ENCODE measurements at places on chromosomes 4 and X.
A peak's percentile ranks its signal among the peaks of the same experiment; 100 is the strongest.

DNA sequence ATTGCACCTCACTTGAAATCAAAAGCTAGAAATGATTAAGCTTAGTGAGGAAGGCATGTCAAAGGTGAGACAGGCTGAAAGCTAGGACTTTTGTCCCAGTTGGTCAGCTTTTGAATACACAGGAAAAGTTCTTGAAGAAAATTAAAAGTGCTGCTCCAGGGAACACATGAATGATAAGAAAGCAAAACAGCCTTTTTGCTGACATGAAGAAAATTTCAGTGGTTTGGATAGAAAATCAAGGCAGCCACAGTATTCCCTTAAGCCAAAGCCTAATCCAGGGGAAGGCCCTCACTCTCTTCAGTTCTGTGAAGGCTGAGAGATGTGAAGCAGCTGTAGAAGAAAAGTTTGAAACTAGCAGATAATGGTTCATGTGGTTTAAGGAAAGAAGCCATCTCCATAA, 150.8 kb downstream of the ADGRL3 start:
- no peaks in the 10 kb centered on the region for H3K27me3 ChIP-seq
- no peak overlapping the region for H3K4me3 ChIP-seq
- DNase-seq: no peak

DNA sequence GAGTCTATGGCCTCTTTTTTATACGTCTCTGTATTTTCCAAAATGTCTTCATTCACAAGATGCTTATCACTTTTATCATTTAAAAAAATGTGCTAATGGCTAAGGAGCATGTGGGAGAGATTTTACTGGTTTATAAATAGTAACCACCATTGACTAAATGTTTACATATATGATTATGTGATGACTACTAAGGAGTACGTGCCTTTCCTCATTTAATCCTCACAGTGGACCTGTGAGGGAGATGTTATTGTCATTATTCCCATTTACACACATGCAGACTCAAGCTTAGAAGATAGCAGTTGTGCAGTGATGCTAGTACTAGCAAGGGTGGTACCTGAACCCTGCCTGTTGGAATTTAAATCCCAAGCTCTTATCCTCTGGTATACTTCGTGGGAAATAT, 2.4 kb downstream of the SRD5A3 start:
- H3K27me3 ChIP-seq: no peaks in the 10 kb centered on the region
- no peaks in the 10 kb centered on the region for H3K36me3 ChIP-seq
- 0 out of 2 replicates have a peak, but pooled peaks cover 4% of the 10 kb centered on the region for H3K4me1 ChIP-seq
- no peak overlapping the region for H3K27ac ChIP-seq
- DNase-seq: no peak

DNA sequence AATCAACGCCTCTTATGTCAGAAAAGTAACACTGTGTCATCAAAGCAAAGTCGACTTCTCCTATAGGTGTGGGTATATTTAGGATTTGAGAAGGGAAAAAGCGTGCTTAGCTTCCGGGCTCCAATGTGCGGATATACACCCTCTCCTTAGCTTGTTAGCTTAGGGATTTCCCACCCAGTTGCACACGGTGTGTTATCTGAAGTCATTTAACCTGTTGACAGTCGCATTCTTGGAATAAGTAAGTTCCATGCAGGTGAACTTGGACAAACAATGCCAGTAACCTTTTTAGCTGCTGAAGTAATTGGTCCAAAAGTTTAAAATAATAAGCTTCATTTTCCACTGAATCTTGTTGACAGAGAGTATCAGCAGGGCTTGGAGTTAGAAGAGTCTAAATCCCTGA, 113.7 kb downstream of the SHROOM3 start:
- H3K27me3 ChIP-seq: no peaks in the 10 kb centered on the region
- no peak overlapping the region for H3K27ac ChIP-seq
- no peaks in the 10 kb centered on the region for H3K36me3 ChIP-seq
- no peak overlapping the region for H3K4me3 ChIP-seq
- H3K4me1 ChIP-seq: peaks cover 8% of the 10 kb centered on the region
- no peak for DNase-seq

DNA sequence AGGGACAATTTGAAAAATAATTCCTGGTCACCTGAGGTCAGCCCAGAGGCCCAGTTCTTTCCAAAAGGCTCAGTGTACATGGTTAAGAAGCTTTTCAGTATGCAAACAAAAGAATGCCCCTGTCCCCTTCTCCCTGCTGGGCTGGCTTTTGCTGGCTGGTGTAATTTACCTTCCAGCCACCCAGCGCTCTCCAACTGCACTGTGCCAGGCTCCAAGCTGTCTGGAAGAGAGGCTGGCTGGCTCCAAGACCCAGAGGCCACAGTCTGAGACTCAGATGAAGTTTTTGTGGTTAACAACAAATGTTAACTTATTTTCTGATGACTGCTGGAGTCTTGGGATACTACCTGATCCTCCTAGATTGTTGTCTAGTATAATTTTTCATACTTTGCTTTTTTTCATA, 11.9 kb upstream of the KIT start:
- no peak for DNase-seq
- H3K27me3 ChIP-seq: no peaks in the 10 kb centered on the region
- no peak overlapping the region for H3K4me3 ChIP-seq
- no peaks in the 10 kb centered on the region for H3K4me1 ChIP-seq
- no peak overlapping the region for H3K27ac ChIP-seq

GRCh38 chr4:5027346-5027745, 8.1 kb upstream of the CYTL1 start:
- no peaks in the 10 kb centered on the region for H3K4me1 ChIP-seq
- H3K27ac ChIP-seq: no peak overlapping the region
- H3K27me3 ChIP-seq: no peaks in the 10 kb centered on the region

DNA sequence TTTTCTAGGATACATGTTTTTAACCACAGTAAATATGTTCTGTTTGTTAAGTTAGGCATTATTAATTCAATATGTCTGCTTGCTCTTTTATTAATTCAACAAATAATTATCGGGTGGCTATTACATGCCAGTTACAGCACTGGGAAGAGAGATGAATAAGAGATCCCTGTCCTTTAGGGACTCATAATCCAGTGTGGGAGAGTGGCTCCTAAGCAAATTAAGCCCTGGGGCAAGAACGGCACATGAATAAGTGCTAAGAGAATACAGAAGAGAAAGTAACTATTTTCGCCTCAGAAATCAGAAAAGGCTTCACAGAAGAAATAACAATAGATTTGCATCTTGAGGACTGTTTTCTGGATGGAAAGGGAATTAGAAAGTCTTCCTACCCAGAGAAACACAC, 236.7 kb downstream of the NR3C2 start:
- no peak overlapping the region for H3K4me3 ChIP-seq
- no peaks in the 10 kb centered on the region for H3K27me3 ChIP-seq
- H3K4me1 ChIP-seq: no peaks in the 10 kb centered on the region
- DNase-seq: no peak
- no peak overlapping the region for H3K27ac ChIP-seq

DNA sequence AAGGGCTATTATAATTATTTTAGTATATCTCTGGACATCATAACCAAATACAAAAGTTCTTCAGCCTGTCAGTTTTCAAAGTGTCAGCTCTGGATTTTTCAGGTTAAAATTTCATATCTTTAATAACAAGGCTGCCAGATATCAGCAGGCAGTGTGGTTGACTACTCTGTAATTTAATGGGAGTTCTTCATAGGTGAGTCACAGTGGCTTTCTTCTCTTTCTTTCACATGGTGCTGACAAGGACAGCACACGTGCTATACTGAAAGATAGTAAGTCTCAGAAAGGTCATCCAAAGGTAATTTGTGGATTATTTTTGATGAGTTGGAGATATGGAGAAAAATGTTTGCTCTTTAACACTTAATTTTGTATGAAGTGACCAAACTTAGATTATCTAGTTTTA, 43.2 kb downstream of the GALNT7 start:
- no peaks in the 10 kb centered on the region for H3K4me1 ChIP-seq
- H3K27me3 ChIP-seq: no peaks in the 10 kb centered on the region
- H3K4me3 ChIP-seq: no peak overlapping the region
- peak; percentile 61 for DNase-seq
- no peaks in the 10 kb centered on the region for H3K36me3 ChIP-seq

GRCh38 chr4:102823464-102823863, 3.9 kb downstream of the UBE2D3 start:
- DNase-seq: no peak
- H3K4me3 ChIP-seq: peak overlapping the region; percentile 84
- peaks cover 33% of the 10 kb centered on the region for H3K4me1 ChIP-seq

- no peak overlapping the region for H3K4me3 ChIP-seq
- H3K36me3 ChIP-seq: no peaks in the 10 kb centered on the region
- peak; percentile 11 for DNase-seq
- H3K27me3 ChIP-seq: no peaks in the 10 kb centered on the region
Observed at GRCh38 chr4:84220990-84221389, 278.1 kb downstream of the NKX6-1 start.

DNA sequence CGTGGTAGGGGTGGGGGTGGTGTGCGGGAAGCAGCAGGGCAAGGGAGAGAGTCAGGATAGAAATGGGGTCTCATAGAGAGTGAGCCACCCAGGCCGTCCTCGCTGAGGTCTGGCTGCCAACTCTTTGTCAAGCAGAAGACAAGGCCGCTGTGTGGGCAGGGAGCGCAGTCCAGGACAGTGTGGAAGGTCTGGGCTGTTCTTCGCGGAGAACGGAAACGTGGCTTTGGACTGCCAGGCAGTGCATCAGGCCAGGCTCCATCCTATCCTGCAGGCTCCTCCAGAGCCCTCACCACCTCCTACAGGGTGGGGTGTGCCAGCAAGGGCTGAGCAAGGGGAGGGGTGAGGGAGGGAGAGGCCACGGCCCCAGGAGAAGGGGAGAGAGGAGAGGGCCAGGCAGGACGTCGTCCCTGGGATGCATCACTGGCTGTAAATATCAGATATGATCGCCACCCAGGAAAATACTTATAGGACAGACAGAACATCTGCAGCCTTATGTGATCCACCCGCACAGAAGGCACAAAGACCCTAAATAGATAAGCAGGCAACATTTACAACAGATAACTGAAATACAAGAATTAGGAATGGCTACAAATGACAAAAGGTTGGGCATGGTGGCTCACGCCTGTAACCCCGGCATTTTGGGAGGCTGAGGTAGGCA, 85.3 kb downstream of the ABLIM2 start:
- no peaks in the 10 kb centered on the region for H3K36me3 ChIP-seq
- no peak overlapping the region for H3K27ac ChIP-seq
- DNase-seq: no peak
- peaks cover 91% of the 10 kb centered on the region for H3K27me3 ChIP-seq
- H3K4me1 ChIP-seq: no peaks in the 10 kb centered on the region
- no peak overlapping the region for H3K4me3 ChIP-seq

- no peaks in the 10 kb centered on the region for H3K27me3 ChIP-seq
- no peak overlapping the region for H3K27ac ChIP-seq
- H3K4me3 ChIP-seq: no peak overlapping the region
- H3K36me3 ChIP-seq: no peaks in the 10 kb centered on the region
Observed at GRCh38 chrX:19789376-19789775, 98.0 kb downstream of the SH3KBP1 start.

- H3K4me1 ChIP-seq: peaks cover 6% of the 10 kb centered on the region
- no peak overlapping the region for H3K27ac ChIP-seq
- DNase-seq: no peak
- no peaks in the 10 kb centered on the region for H3K36me3 ChIP-seq
- no peaks in the 10 kb centered on the region for H3K27me3 ChIP-seq
Observed at GRCh38 chr4:15682242-15683142, 865 bp downstream of the FAM200B start.

DNA sequence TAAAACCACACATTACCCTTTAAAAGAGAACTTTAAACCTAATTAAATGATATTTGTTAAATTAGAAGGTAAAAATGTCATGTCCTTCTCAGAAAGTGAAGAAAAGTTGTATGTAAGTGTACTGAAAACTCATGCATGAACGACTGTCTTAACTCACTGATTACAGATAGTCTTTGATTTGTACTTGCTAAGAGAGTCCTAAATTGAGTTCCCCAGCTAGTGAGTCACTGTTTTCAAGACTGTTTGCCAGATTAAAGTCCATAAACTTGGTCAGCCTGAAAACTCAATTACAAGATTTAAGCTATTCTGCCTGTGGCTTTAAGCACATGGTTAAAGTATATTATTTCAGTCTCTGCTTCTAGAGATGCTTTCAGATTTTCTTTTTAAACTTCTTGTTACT, 124.9 kb upstream of the ZCCHC13 start:
- H3K27me3 ChIP-seq: no peaks in the 10 kb centered on the region
- no peaks in the 10 kb centered on the region for H3K36me3 ChIP-seq
- no peak overlapping the region for H3K27ac ChIP-seq
- no peak for DNase-seq

GRCh38 chrX:133290076-133290475, 71.9 kb upstream of the TFDP3 start:
- no peaks in the 10 kb centered on the region for H3K36me3 ChIP-seq
- H3K4me3 ChIP-seq: no peak overlapping the region
- H3K27ac ChIP-seq: no peak overlapping the region
- H3K4me1 ChIP-seq: no peaks in the 10 kb centered on the region

DNA sequence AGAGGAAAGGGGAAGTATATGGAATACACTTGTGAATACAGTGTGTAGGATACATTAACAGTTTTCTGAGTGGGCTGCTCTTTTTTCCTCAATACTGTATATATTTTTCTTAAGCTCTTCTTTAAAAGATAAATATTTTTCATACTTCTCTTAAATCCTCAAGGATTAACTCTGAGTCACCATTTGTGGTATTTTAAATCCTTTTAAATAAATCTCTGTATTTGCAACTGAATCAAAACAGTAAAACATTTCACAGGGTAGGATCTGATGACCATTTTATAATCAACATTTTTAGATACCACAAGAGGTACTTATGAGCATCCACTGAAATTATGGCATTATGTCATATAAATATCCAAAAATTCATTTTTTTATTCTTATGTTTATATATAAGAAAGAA, 87.6 kb downstream of the GAB1 start:
- no peak overlapping the region for H3K27ac ChIP-seq
- H3K4me3 ChIP-seq: no peak overlapping the region
- H3K4me1 ChIP-seq: peaks cover 34% of the 10 kb centered on the region
- H3K36me3 ChIP-seq: no peaks in the 10 kb centered on the region

- H3K36me3 ChIP-seq: no peaks in the 10 kb centered on the region
- H3K4me1 ChIP-seq: no peaks in the 10 kb centered on the region
- H3K27ac ChIP-seq: no peak overlapping the region
- no peaks in the 10 kb centered on the region for H3K27me3 ChIP-seq
Observed at GRCh38 chr4:81816031-81816761, 344.5 kb upstream of the RASGEF1B start.

DNA sequence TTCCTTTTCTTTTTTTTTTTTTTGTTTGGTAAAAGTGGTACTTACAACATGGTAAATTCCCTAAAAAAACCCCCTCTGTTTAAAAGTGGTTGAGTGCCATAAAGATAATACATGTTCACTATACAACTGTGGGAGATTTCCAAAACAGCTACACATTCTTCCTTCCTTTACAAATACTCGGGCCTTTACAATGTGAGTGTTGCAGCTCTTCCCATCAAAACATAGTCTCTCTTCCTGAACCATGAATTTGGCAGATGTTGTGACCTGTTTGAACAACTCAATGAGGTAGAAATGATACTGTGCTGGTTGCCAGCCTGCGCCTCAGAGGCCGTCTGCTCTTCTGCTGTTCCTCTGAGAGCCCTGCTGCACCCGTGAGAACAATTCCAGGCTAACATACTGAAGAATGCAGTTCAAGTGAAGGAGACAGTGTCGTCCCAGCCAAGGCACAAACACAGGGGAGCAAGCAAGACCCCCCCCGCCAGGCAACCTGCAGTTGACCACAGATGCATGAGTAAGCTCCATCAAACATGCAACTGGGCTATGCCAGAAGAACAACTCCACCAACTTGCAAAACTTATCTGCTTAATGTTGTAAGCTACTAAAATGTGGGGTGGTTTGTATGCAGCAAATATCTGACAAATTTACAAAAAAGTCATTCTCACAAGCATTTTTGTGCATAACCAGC, 645.0 kb downstream of the PCDH7 start:
- H3K4me3 ChIP-seq: no peak overlapping the region
- H3K36me3 ChIP-seq: no peaks in the 10 kb centered on the region
- H3K4me1 ChIP-seq: no peaks in the 10 kb centered on the region

- H3K4me1 ChIP-seq: peaks cover 19% of the 10 kb centered on the region
- peak; percentile 27 for DNase-seq
- no peak overlapping the region for H3K27ac ChIP-seq
- no peak overlapping the region for H3K4me3 ChIP-seq
Observed at GRCh38 chrX:7088968-7089615, 58.4 kb upstream of the STS start.
